ENCODE measurements at places on chromosomes 3 and 15.

- DNase-seq, result no peak
Observed at GRCh38 chr3:193782747-193783146, 189.7 kb downstream of the OPA1 start.

DNA sequence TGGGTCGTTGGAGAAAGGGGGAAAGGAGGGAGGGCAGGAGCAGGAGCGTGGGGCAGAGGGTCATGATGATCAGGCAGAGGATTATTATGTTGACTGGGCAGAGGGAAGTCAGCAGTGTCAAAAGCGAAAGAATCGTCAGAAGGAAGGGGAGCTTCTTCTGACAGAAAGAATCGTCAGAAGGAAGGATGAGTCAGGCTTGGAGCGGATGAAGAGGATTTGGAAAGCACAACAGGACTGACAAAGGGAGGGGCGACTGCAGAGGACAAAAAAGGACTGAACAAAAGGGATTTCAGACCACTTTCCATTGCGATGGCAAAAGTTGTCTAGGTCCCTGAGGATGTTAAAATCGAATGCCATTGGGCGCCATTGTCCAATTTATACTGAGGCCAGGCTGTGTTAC lies 1053.5 kb downstream of the SI start:
- no peak for DNase-seq

- no peak for DNase-seq
Observed at GRCh38 chr15:77519540-77519939, 98.9 kb downstream of the HMG20A start.

DNA sequence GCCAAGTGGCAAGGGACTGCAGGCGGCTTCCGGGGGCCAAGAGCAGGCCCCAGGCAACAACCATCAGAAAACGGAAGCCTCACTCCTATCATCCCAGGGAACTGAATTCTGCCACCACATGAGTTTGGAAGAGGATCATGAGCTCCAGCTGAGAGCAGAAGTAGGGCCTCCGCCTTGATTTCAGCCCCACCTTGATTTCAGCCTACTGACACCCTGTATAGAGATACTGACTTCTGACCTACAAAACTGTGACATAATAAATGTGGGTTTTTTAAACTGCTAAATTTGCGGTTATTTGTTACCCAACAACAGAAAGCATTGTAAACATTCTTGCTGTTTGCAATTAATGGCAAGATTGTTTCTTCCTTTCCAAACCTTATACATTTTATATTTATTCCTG lies 21.6 kb upstream of the RARRES1 start:
- no peak for DNase-seq

DNA sequence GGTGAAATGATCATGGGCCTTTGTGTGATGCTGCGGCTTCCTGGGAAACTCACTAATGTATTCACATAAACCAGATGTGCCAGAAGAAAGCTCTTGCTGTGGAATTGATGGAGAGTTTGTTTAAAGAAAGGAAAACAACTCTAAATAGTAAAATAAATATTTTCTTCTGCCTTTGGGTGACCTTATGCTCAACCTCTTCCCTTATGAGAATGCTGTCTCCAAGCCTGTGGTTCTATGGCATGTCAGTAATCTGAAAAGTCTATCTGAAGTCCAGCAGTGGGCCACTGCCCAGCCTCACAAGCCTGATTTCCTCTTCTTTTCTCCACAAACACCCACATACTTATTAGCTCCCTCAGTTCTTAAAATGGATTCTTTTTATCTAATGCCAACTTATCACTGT lies 49.9 kb upstream of the PHLDB2 start:
- no peak for DNase-seq

DNA sequence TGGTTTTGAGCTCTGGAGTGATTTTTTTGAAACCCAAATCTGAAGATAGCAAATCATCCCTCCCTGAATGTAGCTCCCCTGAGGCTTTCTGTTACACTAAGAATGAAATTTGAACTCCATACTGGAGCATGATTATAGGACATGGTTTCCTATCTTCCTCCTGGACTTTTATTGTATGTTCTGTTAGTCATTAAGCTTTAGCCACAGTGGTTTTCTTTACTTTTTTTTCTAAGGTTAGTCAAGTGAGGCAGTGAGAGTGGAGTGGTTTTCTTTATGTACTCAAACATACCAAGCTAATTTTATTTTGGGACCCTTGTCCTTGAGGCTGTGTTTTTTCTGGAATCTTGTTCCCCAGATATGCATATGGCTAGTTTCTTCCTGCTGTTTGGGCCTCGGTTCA lies 55.2 kb upstream of the FRMD4B start:
- no peak for DNase-seq

All from retinal pigment epithelial cell (primary cell).